ENCODE measurements at places on chromosomes 6 and 20.

DNA sequence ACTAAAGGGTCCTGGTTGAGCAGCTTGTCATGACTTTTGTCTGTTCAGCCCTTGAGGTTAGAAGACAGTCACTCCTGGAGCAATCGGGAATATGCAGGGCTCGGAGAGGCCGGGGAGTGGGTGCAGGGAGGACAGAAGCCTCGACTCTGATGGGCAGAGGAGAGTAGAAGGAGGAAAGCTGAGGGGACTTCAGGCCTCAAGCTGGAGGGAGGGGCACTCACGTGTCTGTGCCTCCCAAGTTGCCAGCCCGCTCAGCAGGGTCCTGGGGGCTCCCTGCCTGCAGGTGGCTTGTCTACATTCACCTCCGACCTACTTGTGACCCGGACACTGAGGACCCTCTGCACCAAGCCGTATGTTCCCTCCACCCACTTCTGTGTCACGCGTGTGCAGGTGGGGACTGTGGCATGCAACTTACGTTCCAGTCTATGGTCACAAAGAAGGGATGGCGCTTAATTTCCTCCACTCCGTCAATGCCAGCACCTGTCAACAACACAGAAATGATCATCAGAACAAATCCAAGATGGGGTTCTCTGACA lies 86.8 kb upstream of the MPC1 start:
- no peak for DNase-seq

DNA sequence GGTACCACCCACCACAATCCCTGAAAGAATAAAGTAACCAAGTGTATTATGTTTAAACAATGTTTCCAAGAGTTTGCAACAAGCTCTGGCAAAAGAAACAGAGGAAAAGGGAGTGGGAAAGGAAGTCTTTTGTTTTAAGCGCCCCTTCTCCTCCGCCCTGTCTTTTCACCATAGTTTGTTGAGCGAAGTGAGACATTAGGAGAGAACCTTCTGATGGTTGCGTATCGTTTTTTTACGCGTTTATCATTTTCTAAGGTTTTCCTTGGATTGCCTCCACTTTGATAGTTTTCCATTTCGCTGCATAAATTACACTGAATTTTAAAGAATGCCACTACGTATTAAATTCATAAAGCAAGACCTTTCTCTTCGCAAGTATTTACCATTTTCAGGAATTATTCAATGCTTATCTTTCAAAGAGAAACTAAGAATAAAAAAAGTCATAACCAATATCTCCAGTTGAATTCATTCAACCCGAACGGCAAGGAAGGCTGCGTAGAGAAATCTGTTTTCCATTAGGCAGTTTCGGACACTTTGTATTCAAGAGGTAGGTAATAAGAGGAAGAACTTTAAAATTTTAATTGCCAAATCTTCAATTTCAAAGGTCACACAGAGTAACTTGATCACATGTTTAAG lies 920 bp upstream of the EPHA7 start:
- no peak for DNase-seq

GRCh38 chr6:32089082-32089828 lies 19.9 kb downstream of the TNXB start:
- no peak for DNase-seq

- DNase-seq = no peak
Observed at GRCh38 chr6:160065200-160065599, 56.4 kb upstream of the SLC22A1 start.

DNA sequence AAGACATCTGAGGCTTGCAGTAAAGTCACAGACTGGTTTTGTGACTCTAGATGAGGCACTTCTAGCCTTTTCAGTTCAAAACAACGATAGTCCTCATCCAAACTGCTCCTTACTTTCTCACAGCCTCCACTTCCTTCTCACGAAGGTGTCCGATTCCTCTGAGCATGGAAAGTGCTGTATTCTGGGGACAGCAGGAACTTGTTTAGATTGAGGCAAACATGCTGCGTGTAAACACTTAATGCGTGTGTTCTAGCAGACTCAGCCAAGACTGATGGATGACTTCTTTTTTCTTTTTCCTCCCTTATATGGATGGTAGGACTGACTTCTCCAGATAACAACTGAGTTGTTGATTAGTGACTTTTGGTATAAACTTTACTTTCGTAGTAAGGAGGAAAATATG lies 80.2 kb upstream of the PRDM1 start:
- no peak for DNase-seq

DNA sequence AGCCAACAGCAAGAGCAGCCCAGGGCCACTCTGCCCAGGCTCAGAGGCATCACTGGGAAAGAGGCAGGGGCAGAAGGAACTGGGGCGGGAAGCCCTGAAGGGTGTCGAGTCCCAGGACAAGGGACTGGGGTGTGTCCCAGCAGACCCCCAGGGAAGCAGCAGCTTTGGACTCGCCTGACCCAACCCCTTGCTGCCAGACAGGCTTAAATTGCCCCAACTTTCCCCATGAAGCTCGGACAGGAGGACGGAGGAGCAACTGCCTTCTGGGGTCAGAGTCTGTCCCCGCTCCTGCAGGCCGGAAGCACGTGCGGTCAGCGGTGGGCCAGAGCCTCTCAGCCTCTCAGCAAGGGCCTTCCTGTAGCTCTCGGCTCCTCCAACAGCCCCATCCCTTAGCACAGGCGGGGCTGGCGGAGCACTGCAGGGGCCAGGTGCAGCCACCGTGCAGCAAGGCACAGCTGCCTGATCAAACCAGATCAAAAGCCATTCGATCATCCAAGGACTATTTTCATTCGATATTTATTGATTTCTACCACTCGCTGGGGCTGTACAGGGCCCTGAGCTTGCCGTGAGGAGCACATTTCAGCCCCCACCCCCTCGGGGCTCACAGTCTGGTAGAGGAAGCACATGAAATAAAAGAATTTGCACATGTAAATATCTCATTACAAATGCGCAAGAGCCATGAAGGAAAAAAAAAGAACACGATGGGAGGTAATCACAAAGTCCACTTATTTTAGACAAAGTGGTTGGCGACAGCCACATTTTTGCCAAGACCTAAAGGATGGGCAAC lies 31.8 kb upstream of the STX16 start:
- no peak for DNase-seq

- DNase-seq = no peak
Observed at GRCh38 chr6:352474-352873, 39.1 kb upstream of the IRF4 start.

DNA sequence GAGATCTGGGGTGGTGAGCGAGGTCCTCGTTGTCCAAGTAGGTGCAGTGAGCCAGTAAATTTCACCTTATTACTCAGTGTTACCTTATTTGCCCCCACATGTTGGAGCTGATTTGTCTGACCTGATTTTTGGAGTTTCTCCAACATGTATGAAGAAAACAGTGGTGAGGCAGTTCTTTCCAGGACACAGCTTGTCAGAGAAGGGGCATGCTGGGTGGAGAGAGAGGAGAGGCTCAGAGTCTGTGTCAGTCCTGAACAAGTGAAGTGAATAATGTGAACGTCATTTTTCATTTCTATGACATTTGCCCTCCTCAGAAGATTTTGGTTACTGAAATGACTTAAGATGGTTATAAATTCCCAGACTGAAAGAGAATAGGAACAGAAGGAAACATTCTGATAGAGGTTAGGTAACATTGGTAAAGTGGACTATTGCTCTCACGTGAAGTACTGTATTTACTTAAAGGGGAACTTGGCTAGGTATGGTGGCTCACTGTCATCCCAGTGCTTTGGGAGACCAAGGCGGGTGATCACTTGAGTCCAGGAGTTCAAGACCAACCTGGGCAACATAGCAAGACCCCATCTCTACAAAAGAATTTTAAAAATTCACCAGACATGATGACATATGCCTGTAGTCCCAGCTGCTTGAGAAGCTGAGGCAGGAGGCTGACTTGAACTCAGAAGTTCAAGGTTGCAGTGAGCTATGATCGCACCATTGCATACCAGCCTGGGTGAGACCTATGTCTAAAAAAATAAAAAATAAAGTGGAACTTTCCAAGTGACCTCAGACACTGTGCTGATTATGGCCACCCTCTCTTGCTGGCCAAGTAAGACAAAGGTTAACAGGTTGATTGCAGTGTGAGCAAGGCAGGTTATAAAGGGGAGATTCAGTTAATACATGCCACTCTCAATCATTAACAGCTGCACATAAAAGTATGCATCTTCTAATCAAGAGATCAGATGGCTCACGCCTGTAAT lies 184.3 kb downstream of the EDN1 start:
- no peak for DNase-seq

GRCh38 chr6:88705601-88706000 lies 257.8 kb downstream of the RNGTT start:
- DNase-seq = no peak

GRCh38 chr6:132751306-132751705 lies 6.4 kb downstream of the VNN2 start:
- DNase-seq = no peak

GRCh38 chr20:12019715-12020114 lies 102.0 kb downstream of the BTBD3 start:
- no peak for DNase-seq

DNA sequence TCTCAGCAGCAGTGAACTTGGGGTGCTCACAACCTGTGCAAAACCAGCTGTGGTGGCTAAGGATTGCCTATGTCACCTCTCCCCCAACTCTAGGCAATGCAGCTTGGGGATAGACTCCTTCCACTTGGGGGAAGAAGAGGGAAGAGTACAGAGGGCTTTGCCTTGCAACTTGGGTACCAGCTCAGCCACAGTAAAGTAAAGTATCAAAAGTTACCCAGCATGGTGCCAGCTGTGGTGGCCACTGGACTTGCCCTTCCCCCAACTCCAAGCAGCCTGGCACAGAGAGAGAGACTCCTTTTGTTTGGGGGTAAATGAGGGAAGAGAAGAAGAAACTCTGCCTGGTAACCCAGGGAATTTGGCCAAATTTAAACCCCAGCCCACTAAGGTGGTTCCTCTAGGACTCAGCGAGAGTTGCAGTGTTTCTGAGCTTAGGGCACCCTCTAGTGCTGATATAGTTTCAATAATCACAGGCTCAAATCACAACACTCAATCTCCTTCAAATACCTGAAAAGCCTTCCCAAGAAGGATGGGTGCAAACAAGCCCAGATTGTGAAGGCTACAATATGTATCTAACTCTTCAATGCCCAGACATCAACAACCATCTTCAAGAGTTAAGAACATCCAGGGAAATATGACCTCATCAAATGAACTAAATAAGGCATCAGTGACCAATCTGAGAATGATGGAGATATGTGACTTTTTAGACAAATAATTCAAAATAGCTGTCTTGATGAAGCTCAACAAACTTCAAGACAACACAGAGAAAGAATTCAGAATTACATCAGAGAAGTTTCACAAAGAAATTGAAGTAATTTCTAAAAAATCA lies 7.6 kb upstream of the DEFB129 start:
- DNase-seq = no peak

DNA sequence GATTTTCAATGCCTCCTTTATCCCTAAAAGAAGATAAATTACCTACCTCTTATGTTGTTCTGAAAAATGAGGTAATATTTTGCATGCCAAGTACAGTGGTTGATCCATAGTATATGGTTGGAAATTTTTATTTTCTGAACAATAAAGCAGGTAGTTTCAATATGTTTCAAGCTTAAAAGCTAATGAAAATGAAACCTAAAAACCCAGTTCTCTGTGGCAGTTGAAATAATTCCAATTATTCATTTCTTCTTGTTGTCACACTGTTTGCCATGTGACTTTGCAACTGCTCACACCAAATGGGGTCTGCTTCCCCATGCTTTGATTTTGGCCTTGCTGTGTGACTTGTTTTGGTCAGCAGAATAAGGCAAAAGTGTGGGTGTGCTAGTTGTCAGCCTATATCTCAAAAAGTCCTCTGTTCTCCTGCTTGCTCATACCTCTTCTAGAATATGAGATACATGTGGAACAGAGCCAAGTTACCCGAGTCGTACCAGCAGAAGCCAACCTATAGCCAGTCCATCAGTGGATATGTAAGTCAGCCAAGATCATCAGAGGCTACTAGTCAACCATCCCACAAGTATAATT lies 197.2 kb upstream of the THEMIS start:
- no peak for DNase-seq

- DNase-seq = peak; percentile 75
Observed at GRCh38 chr20:5749952-5750779, at the start of gene SHLD1. TSS of gene SHLD1 (plus strand) at chr20:5750401. CDS start at chr20:5772866, 22,465 bp downstream.

DNA sequence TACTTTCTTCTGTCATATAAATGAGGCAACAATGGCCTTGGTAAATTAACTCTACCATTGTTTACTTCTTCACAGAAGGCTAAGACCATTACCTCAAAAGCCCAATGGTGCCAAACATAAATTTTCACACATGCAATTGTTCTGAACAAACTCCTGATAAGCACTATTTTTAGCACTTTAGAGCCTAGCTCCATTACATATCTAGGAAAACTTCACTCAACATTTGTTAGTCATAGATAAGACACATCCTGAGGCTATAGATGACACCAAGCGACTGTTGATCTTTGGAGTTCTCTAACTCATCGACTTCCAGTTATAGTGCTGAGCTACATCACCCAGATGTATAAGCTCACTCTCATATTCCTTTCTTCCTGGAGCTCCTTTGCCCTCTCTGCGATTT lies 245.9 kb downstream of the EYS start:
- no peak for DNase-seq

DNA sequence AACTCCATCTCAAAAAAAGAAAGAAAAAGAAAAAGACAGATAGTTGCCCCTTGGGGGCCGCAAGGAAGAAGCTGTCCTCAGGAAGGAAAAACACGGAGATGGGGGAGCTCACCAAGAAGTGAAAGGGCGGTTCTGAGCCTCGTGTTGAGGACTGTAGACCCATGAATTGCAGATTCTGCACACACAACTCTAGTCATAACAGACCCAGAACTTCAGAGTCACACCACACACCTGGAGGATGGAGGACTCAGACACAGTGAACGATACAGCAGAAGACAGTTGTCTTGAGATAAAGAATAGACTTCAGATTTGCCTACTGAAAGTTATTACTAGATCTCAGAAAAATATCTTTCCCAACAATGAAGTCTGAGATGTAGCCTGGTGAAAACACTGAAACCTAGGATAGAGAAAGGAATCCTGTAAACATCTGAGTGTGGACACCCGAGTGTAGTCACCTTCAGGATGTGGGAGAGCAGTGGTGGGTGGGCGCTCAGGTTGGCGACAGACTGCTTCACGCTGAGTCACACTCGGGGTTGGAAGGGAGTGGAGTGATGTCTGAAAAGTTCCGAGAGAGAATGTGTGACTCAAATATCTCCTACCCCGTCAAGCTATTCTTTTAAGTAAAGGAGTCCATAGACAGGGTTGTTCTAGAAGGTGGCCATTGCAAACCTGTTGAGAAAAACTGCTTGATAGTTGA lies 88.1 kb downstream of the MAP3K4 start:
- DNase-seq = peak; percentile 53

- peak; percentile 66 for DNase-seq
Observed at GRCh38 chr6:11198663-11199603, 33.5 kb downstream of the NEDD9 start.

DNA sequence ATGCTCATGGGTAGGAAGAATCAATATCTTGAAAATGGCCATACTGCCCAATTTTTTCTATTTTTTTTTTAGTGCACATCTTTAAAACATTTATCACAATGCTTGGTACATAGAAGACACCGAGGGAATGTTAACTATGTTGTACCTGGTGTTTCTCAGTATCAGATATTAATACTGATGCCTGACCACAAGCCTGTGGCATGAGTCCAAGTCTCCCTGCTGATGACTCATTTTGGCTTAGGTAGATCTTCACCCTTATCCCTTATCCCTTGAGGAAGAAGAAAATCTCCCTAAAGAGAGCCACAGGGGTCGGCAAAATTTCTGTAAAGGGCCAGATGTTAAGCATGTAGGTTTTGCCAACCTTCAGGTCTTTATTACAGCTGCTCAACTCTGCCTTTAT lies 14.5 kb downstream of the CD109 start:
- DNase-seq = no peak

GRCh38 chr6:22254886-22255285 lies 42.0 kb downstream of the PRL start:
- no peak for DNase-seq
